D721Med (cell line): ENCODE measurements at places on chromosomes 16 and 17.

GRCh38 chr17:45338023-45338781 lies 21.4 kb upstream of the MAP3K14 start:
- no peak for DNase-seq

DNA sequence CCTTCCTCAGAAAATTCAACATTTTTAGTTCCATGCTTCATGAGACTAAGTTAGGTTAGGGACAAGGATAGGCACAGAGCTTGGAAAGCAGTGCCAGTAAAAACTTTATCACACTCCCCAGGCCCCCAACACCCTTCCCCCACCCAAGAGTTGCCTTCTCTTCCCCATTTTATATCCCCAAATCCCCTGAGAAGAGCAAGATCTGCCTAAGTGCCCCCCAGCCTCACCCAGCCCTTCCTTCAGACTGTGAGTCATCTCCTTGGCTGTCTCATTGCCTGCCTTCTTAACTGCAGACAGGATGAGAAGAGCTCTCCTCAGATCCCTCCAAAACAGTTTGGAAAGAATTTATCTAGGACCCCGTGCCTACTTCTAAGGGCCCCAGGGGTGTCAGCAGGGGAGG lies 55.8 kb downstream of the NEUROD2 start:
- DNase-seq: no peak

GRCh38 chr16:28000314-28001169 lies 63.0 kb downstream of the GSG1L start:
- DNase-seq: no peak

GRCh38 chr16:80202831-80203413 lies 337.9 kb upstream of the DYNLRB2 start:
- no peak for DNase-seq

DNA sequence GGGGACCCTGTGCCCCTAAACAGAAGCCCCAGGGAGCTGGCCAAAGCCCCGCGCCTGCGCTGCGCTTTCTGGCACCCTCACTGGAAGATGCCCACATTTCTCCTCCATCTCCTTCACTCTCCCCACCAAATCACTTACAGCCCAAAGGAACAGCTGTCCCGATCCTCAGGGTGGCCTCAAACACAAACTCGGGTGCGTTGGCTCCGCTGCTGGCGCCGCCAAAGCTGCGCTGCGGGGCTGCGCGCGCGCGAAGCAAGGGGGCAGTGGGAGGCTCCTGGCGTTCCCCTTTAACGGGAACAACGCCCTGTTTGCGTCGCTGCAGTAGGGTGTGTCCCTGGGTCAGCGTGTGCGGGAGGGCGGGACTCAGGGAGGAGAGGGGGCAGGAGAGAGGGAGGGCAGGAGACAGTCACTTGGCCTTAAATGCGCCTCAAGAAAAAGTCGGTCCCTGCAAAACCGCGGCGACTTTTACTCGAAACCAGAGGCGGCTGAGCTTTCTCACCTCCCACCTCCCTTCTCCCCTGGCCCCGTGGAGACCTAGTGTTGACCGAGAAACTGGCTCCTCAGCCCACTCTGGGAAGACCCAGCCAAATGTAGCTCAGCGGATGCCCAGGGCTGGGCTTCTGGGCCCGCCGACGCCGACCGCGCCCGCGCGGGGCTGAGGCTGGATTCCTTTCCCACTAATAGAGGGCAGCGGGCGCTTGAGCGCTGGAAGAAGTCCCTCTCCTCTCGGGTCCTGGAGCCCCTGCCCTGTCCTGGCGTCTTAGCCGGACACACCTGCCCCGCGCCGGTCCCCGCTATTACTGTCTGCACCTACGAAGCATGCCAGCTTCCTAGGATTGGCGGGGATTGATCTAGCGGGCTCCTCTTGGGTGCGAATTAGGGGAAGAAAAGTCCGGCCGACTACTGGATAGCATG lies 2.6 kb downstream of the PMP22 start:
- DNase-seq: peak; percentile 44

- DNase-seq: no peak
Measured at GRCh38 chr16:3597676-3598075, 13.7 kb downstream of the SLX4 start.

DNA sequence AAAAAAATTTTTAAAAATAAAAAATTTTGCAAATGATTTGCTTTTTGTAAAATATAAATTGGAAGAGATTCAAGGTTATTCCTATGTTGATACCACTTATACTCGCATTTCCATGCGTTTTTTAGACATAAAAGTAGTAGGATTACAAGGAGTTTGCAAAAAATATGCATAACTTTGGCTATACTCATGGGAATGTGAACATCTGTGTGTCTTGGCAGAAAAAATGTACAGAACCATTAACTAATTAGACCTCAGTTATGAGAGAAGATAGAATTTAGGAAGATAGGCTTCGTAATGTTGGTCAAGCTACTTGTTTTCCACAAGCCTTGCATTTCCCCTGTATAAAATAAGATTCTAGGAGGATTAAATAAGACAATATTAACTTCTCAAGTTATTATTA lies 61.1 kb upstream of the VPS4A start:
- no peak for DNase-seq

DNA sequence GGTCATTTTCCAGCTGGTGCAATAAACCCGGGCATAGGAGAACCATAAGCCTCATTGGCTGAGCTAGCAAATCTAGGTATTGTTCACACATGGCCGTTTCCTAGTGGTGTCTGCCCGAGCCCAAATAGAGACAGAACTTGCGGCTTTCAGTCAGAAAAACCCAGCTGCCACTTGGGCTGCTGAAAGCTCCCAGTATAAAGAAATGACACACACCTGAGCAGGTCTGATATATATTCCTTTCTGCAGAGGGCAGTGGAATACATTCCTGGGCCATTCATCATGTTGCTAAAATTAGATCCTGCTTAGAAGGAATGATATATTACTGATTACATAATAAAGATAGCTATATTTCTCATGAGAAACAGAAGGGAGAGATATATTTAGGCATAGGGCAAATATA lies 83.9 kb upstream of the IRX5 start:
- DNase-seq: no peak

DNA sequence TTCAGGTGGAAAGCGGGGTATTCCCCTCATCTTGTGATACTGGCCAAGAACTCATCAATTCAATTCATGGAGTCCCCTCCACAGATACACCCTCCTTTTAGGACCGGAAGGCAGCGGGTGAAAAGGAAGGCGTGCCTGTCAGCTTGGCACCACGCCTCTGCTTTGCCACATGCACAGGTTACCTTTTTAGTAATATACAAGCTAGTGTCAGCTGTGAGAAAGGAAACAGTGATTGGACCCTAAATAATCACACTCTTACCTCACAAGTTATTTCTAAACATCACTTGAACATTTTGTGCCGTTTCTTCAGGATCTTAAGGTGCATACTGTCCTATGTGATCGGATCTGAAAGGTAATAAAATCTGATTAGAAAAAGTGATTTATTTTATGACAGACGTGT lies 15.7 kb downstream of the ZDHHC7 start:
- DNase-seq: no peak

DNA sequence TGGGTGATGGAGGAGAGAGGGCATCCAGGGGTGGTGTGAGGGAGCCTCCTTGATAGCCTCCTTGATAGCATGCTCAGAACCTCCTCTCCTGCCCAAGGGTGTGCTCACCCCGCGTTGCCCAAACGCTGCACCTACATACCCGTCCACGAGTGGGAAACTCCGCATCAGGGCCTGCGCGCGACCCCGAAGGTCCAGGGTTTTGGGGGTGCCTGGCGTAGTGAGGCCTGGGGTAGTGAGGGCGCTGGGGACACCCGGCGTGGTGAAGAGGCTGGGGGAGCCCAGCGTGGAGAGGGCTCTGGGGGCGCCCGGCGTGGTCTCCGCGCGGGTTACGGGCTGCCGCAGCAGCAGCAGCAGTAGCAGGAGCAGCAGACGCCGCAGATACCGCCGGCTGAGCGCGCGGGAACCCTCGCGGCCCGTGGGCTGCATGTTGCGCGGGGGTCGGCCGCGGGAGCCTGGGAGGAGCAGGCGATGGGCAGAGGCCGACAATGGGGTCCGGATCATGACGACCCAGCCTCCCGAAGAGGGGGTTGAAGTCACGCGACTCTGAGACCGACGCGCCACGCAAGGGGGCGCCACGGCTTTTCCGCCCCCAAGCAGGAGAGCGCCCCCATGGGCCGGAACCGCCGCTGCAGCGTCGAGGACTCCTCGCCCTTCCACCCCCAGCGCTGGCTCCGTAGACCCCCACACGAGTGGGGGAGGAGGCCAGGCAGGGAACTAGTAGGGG lies at the start of gene DPEP3:
TSS of gene DPEP3 (minus strand) at position 545 of the 724 bp plus-strand sequence. CDS start at position 426, 119 bp downstream.
- no peak for DNase-seq

DNA sequence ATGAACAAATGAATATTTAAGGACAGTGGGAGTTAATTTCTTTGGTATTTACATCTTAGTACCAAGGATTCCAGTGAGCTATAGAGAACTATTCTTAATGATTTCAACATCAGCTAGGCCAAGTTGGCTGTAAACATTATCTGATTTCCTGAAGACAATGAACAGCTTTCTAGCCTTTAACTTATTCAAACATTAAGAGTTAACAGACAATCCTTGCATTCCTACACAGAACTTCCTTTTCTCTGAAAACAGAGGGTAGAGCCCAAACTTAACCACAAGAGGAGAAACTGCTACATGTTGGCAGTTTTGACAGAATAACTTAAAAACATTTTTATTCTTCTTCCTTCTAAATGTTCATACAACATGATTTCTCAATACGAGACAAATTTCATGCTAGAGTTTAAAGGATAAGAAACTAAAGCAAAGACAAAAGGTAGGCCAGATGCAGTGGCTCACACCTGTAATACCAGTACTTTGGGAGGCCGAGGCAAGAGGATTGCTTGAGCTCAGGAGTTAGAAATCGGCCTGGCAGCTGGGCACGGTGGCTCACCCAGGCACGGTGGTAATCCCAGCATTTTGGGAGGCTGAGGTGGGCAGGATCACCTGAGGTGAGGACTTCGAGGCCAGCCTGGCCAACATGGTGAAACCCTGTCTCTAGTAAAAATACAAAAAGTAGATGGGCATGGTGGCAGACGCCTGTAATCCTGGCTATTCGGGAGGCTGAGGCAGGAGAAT lies 4.4 kb downstream of the CRLF3 start:
- DNase-seq: no peak

DNA sequence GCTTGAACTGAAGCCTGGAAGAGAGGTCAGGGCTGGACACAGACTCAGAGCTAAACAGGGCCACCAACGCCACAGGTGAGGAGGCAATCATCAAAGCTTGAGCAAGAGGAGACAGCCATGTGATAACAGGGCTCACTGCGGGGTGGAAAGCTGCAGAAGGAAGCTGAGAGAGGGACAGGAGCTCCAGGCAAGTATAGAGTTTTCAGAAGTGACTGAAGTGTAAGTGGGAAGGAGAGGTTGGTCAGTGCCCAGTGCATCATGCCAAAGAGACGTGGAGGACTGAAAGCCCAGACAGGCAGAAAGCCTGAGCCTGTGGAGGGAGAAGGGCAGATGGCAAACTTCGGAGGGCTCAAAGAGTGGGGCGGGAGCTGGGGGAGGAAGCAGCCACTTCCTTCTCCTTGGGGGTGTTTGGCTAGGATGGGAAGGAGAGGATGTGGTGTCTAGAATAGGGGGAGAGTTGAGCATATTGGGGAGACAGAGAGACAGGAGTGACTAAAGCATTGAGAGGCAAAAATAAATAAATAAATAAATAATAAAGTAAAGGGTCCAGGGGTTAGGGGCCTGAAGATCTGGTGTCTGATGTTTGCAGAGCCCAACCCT lies 2.6 kb downstream of the KIFC3 start:
- no peak for DNase-seq

GRCh38 chr16:56869513-56870275 lies 4.7 kb downstream of the SLC12A3 start:
- no peak for DNase-seq

DNA sequence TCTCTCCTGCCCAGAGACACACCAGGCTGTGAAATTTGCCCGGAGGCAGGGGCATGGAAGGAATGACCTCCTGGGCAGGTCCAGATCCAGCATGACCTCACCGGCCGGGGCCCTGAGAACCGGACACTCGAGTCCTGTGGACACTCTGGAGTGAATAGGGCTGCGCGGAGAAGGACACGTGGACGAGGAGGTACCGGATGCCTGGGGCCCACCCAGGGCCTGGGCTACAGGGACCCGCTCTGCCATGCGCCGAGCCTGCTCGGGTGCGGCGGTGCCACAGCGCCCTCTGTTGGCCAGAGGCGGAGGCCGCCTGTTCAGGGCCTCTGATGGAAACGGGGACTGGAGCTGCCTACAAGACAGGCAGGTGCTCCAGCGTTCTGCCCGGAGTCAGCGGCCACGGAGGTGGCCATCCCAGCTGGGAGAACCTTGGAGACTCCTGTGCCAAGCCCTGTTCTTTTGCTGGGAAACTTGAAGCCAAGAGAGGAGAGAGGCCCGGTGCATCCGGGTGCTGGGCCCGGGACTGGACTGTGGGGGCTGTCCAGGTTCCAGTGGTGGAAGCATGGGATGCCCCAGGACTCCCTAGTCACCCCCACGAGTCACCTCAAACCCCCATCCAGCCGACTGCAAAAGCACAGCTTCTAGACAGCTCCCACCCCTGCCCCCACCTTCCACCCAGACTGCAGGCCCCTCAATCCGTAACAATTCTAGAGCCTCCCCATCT lies 19.3 kb upstream of the NXPH3 start:
- peak; percentile 88 for DNase-seq

GRCh38 chr17:12709063-12709462 lies 43.4 kb downstream of the MYOCD start:
- DNase-seq: no peak

GRCh38 chr17:3527468-3527867 lies 30.1 kb downstream of the TRPV3 start:
- DNase-seq: no peak

DNA sequence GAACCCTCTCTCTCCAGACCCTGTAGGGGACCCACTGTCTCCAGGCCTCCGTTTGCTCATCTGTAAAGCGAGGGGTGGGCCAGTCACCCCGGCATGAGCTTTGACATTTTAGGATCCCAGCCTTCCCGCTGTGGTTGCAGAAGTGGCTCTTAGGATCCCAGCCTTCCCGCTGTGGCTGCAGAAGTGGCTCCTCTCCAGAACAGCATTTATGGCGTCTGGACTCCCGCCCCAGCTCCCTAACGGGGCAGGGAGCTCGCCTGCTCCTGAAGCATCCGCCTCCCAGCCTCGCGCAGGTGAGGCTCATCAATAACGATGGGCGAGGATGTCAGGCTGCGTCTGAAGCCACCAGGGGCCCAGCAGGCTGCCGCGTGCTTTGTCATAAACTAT lies 222.3 kb upstream of the TNRC6C start:
- no peak for DNase-seq

GRCh38 chr17:11986942-11987329 lies 10.3 kb downstream of the ZNF18 start:
- DNase-seq: no peak

- no peak for DNase-seq
Measured at GRCh38 chr16:69417520-69418199, 6.8 kb upstream of the CYB5B start.

- no peak for DNase-seq
Measured at GRCh38 chr16:13866073-13866472, 53.9 kb upstream of the ERCC4 start.
